Activated CD4-positive, alpha-beta T cell treated with anti-CD3 and anti-CD28 coated beads for 4 hours (primary cell): ENCODE measurements at places on chromosomes 12 and 14.

GRCh38 chr12:109445191-109445609, 31.9 kb downstream of the KCTD10 start:
- DNase-seq, result no peak

DNA sequence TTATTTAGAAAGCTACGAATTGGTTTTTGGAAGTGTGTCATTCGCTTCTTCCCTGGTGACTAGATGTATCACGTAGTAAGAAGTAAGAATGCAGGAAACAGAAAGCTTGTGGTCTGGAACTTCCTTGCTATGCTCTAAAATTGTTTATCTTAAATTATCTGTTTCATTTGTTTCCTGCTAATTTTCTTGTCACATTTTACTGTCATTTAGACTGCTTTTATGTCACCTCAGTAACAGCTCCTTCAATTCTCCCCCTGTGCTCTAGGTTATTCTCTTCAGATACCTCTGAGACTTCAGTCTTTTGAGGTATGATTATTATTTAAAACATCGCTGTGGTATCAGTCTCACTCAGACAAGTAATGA, 699 bp upstream of the CD69 start:
- no peak for DNase-seq

GRCh38 chr12:114342656-114343055, 63.3 kb downstream of the TBX5 start:
- no peak for DNase-seq

GRCh38 chr12:76470028-76470939, 89.3 kb downstream of the OSBPL8 start:
- DNase-seq, result peak; percentile 22

- DNase-seq, result no peak
Measured at GRCh38 chr14:36506732-36507614, 13.1 kb downstream of the NKX2-1 start.

DNA sequence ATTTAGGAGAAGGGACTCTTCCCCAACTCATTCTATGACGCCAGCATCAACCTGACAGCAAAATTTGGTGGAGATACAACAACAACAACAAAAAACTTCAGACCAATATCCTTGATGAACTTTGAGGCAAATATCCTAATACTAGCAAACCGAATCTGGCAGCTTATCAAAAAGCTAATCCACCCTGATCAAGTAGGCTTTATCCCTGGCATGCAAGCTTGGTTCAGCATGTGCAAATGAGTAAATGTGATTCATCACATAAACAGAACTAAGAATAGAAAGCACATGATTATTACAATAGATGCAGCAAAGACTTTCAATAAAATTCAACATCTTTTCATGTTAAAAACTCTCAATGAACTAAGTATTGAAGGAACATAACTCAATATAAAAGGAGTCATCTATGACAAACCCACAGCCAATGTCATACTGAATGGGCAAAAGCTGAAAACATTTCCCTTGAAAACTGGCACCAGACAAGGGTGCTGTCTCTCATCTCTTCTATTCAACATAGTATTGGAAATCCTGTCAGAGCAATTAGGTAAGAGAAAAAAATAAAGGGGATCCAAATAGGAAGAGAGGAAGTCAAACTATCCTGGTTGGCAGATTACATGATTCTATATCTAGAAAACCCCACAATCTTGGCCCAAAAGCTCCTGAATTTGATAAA, 233.3 kb downstream of the CCDC59 start:
- no peak for DNase-seq

GRCh38 chr12:51695241-51696010, 104.4 kb downstream of the SCN8A start:
- DNase-seq, result no peak

DNA sequence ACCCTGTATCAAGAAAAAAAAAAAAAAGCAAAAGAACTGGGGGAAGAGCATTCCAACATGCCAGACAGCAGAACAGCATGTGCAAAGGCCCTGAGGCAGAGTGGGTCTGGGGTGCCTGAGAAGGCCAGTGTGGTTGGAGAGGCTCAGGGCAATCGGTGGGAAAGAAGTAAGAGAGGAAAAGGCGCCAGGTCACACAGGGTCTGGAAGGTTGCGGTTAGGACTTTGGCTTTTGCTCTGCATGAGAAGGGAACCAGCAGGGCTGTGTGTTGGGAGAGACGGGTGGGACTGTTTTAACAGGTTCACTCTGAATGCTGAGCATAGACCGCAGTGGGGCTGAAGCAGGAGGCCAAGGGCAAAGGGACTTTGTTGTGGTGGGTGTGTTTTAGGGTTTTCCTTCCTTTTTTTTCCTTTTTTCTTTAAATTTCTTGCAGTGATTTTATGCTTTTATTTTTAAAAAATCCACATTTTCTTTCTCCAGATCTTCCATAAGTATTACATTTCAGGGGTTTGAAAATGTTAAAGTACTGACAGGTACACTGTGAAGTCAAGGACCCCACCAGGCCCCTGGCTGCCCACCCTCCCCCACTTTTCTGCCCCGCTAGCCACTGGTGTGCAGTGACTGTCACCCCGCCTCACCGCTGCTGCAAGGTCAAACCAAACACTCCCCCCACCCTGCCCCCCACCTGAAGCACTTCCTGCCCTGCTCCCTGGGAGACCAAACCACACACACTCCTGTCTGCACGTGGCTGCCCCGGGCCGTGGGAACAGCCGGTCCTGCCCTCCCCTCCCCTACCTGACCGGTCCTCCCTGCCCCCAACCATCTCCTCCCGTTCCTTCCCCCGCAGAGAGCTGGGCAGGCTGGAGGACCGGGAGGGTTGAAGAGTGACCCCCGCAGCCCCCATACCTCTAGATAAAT, 30.0 kb downstream of the DTX1 start:
- peak; percentile 42 for DNase-seq

- DNase-seq, result no peak
Measured at GRCh38 chr12:59121451-59121850, 201.1 kb upstream of the LRIG3 start.

DNA sequence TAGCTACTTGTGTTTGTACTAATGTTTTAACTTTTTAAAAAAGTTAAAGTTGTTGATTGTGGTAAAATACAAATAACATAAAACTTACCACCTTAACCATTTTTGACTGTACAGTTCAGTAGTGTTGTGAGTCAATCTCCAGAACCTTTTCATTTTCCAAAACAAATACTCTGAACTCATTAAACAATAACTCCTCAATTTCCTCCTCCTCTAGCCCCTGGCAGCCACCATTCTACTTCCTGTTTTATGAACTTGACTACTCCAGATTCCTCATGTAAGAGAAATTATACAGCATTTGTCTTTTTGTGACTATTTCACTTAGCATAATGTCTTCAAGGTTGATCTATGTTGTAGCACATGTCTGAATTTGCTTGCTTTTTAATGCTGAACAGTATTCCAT, 299.1 kb upstream of the AMIGO2 start:
- DNase-seq, result no peak

DNA sequence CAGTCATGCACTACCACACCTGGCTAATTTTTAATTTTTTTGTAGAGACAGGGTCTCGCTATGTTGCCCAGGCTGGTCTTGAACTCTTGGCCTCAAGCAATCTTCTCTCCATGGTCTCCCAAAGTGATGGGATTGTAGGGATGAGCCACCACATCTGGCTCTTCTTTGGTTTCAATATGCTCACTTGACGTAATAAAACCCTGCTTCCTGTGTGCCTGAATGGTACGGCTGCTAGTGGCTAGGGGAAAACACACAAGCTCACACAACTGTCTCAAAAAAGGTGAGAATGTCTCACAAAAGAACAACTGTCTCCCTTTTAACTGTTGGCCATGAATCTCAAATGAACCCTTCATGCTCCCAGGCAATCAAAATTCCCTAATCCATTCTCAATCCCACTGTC, 15.0 kb downstream of the C1S start:
- DNase-seq, result no peak

GRCh38 chr14:78451319-78451695, 281.1 kb downstream of the NRXN3 start:
- no peak for DNase-seq

DNA sequence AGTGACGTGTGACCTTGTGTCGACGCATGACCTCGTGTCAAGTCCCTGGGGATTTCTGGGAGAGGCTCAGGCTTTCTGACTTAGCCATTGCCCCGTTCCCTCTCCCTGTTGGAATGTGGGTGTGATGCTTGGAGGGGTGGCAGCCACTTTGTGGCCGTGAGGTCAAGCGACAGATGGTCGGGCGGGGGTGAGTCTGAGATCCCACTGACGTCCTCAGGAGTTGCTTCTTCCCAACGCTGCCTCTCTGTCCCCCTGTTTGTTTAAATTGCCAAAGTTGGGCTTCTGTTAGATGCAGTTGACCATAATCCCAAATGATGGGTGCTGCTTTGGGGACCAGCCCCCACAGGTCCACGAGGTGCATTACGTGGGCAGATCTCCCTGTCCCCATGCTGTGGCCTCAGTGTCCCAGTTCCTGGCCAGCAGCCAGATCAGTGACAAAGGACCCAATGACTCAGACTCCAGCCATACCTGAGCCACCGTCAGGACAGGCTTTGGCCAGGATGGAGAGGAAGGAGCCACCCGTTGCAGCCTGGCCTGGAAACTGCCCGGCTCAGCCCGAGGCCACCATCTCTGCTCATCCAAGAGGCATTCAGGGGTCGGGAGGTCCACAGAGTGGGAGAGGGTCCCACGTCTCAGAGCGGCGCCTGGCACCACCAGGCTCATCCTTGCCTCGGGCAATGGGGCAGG, 34.4 kb upstream of the GALNT9 start:
- DNase-seq, result no peak

- DNase-seq, result no peak
Measured at GRCh38 chr12:5492562-5492961, 60.7 kb downstream of the NTF3 start.

- DNase-seq, result no peak
Measured at GRCh38 chr12:65825507-65826352, 1.4 kb downstream of the HMGA2 start.

GRCh38 chr12:75665216-75665615, 153.8 kb upstream of the KRR1 start:
- no peak for DNase-seq

- DNase-seq, result no peak
Measured at GRCh38 chr14:87041290-87042020, 951.5 kb downstream of the GALC start.
